Skeletal muscle tissue (tissue), 5 donors: ENCODE measurements at places on chromosomes 2 and 18. TPM values are rescaled to one million over a fixed set of nuclear protein-coding genes. Genes with fewer than 3 reads are reported as not detected.

Gene LOXHD1
- 1.6 TPM for total RNA-seq

Gene GAREM2
- 1.0 TPM for total RNA-seq

Gene GNAL
- 2.6 TPM for total RNA-seq

Gene BCL11A
- total RNA-seq: 4.2 TPM

Gene G6PC2
- 1.0 TPM for total RNA-seq

Gene TDRD15
- not detected for total RNA-seq

Gene CD8B
- 1.0 TPM for total RNA-seq

Gene MCFD2
- 36.0 TPM for total RNA-seq

Gene SLC14A1
- 14.6 TPM for total RNA-seq

Gene FAM161A
- 7.3 TPM for total RNA-seq

Gene AGXT
- not detected for total RNA-seq

Gene GALNT1
- total RNA-seq: 60.0 TPM

Gene VAMP5
- 17.7 TPM for total RNA-seq

Gene ARHGAP15
- total RNA-seq: 33.9 TPM

Gene FAM237A
- not detected for total RNA-seq

Gene SERPINB10
- 1.0 TPM for total RNA-seq

Gene DSG2
- 2.6 TPM for total RNA-seq

Gene KYNU
- 1.0 TPM for total RNA-seq

Gene GREB1
- 6.8 TPM for total RNA-seq

Gene NYAP2
- total RNA-seq: 0.52 TPM

Gene YES1
- 40.7 TPM for total RNA-seq

Gene POLR1A
- total RNA-seq: 13.6 TPM

Gene SDC1
- 2.1 TPM for total RNA-seq
